EL (cell line): ENCODE measurements at places on chromosomes 13 and 19.

- no peak for DNase-seq
Measured at GRCh38 chr13:80448725-80449124, 107.8 kb upstream of the SPRY2 start.

DNA sequence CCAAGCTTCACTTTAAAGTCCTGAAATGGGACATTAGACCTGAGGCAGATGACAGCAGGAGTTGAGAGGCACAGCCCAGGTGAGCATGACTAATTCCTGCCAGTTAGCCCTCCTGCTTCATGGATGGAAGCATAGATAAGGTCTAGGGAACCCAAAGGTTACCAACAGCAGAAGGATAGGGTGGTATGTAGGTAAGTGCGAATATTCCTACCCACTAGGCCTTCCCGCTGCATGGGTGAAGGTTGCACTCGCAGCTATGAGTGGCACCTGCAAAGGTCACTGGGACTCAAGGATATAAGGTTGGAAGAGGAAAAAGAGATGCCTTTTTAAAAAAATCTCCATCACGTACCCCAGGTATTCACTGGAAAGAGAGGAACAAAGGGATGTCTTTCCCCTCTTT is 12.2 kb upstream of the MLLT1 start:
- DNase-seq = no peak

DNA sequence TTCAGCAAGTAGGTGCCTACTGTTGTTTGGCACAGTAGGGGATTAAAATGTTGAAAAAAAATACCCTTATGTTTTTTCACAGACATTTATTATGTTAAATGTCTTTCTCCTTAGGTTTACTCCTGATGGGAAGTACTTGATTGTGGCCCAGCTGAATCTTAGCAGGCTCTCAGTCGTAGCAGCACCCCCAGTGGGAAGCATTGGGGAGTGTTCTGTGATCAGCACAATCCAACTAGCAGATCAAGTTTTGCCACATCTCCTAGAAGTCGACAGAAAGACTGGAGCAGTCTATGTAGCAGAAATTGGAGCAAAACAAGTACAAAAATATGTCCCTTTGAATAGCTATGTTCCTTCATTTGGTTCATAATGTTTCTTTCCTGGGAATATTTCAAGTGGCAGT is 9.3 kb downstream of the NHLRC3 start:
- DNase-seq = no peak

DNA sequence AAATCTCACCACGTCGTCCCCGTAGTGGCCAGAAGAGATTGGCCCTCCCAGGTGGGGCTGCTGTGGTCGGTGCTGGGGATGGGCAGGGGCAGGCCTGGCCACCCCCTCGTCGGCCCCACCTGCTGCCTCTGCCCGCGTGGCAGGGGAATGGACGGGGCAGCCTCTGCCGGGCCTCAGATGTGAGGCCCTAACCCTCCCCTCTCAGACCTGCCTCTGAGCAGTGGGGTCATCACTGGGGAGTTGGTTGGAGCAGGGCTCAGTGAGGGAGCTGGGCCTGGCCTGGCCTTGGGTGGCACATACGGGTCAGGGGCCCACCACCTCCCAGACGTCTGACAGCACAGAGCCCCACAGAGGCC is 41.5 kb downstream of the MCF2L start:
- DNase-seq = no peak

DNA sequence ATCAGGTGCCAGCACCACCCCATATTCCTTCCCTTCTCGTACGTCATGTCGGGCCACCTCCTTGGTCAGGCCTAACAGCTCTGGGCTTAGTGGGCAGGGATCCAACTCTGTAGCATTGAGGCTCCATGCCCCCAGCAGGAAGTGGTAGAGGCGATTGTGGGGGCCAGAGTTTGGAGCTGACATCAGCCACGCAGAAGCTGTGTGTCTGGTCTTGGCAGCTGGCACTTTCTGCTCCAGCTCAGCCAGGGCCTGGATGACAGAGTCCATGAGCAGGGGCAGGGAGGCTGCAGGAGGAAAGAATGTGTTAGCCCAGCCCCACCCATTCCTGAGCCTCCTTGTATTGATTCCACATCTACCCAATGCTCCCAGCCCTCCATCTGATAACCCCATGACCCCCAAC is 3.0 kb downstream of the PGLYRP2 start:
- no peak for DNase-seq

- DNase-seq = peak; percentile 57
Measured at GRCh38 chr13:99265821-99266426, 7.7 kb upstream of the GPR18 start.

GRCh38 chr19:57443121-57443696 is 8.1 kb downstream of the ZNF749 start:
- no peak for DNase-seq

DNA sequence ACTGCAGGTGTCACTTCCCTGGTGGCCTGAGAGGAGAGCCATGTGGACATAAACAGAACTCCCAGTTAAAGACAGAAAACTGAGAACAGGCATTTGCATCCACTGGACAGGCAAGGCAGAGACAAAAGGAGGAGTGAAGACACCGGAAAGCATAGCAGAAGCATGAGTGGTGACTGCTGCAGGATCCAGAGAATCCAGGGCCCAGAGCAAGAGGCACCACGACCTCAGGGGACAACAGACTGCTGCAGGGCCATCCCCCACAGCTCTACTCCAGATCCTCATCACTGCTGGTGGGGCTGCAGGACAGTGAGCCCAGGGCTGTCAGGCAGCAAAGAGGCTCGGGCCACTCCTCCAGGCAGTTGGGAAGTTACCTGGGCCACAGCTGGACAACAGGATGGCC is 14.5 kb upstream of the ISYNA1 start:
- DNase-seq = no peak

GRCh38 chr13:102049853-102050252 is 352.0 kb downstream of the FGF14 start:
- DNase-seq = no peak
